Activated CD4-positive, alpha-beta T cell treated with anti-CD3 and anti-CD28 coated beads, Interleukin-2, amount 10 ng/mL, durations not matched to agents 24 days and 14 days (primary cell): ENCODE measurements at places on chromosomes 6 and 20. TPM values are rescaled to one million over a fixed set of nuclear protein-coding genes. Genes with fewer than 3 reads are reported as not detected.

DNA sequence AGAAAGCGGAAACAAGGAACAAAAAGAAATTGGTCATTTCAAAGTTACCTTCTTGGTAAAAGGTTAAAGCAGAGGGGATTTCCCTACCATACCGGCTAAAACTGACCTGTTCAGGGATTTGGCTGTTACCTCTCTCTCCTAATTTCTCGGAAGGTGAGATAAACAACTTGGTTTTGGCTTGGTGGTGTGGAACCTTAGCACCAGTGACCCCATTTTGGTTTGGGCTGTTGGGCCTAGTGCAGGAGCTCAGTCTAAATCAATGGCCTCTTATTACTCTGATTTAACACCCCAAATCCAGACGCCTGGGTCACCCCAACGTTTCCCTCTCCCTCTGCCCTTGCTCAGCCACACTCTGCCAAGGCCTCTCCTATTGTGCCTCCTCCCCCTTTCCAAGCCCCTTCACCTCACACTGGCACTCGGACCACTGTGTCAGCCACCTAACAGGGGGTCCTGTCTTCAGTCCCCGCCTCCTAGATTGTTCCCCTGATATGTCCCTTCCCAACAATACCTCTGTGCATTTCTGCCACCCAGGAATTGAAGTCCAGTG, 8.3 kb downstream of the NCR2 start:
- no peak overlapping the region for H3K4me3 ChIP-seq
- H3K27ac ChIP-seq, result no peak overlapping the region
- peaks cover 5% of the 10 kb centered on the region for H3K36me3 ChIP-seq
- peaks cover 27% of the 10 kb centered on the region for H3K4me1 ChIP-seq

- H3K36me3 ChIP-seq, result no peaks in the 10 kb centered on the region
- peak; percentile 50 for DNase-seq
- peaks cover 23% of the 10 kb centered on the region for H3K27me3 ChIP-seq
- H3K27ac ChIP-seq, result no peak overlapping the region
- H3K4me3 ChIP-seq, result no peak overlapping the region
These were observed 11.5 kb upstream of the MPC1 start for GRCh38 chr6:166394036-166394892.

DNA sequence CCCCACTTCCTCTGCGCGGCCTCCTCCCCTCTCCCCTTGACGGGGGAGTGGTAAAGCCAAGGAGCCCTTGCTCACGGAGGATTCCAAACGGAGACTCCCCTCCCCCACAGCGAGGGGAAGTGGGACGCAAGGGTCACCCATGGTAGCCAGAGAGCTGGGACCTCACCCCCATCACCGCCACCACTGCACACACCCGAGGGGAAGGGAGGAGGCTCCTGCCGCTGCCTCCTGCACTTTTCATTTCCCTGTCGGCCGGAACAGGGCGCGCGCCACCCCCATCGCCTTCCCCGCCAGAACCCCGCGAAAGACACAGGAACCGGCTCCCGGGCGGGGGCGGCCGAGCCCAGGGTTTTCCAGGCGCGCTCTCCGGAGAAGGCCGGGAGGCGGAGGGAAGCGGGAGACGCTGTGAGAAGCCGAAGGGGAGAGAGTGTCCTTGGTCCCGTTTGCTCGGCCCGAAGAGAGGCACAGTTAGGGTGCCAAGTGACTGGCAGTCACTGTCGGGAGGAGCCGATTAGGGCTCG, 789 bp downstream of the CCND3 start:
- H3K27me3 ChIP-seq, result no peaks in the 10 kb centered on the region
- H3K4me1 ChIP-seq, result peaks cover 52% of the 10 kb centered on the region
- DNase-seq, result peak; percentile 91
- H3K27ac ChIP-seq, result peak overlapping the region; percentile 96

DNA sequence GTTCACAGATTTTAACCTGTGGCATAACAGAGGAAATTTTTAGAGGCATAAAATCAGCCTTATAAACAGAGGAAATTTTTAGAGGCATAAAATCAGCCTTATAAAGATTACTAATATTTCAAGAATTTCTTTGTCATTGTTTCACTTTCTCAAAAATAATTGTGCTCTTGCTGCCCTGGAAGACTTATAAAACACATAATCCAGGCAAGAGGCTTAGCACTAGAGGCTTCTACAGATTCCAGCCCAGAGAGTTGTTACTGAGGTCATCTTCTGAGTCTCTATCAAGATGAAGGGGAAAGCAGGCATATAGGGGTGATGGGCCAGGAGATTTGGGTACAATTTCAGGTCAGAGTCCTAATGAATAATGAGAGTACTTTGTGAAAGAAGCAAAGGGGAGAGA, 85.7 kb downstream of the RFPL4B start:
- DNase-seq, result no peak
- H3K36me3 ChIP-seq, result no peaks in the 10 kb centered on the region
- no peak overlapping the region for H3K27ac ChIP-seq
- H3K27me3 ChIP-seq, result no peaks in the 10 kb centered on the region
- no peaks in the 10 kb centered on the region for H3K4me1 ChIP-seq

GRCh38 chr6:30127238-30128093, 8.5 kb upstream of the TRIM40 start:
- peaks cover 66% of the 10 kb centered on the region for H3K27me3 ChIP-seq
- H3K4me1 ChIP-seq, result peaks cover 15% of the 10 kb centered on the region
- H3K27ac ChIP-seq, result no peak overlapping the region
- H3K4me3 ChIP-seq, result no peak overlapping the region

- no peaks in the 10 kb centered on the region for H3K27me3 ChIP-seq
- no peak overlapping the region for H3K27ac ChIP-seq
- DNase-seq, result no peak
These were observed 3.5 kb upstream of the COL20A1 start for GRCh38 chr20:63289311-63290135.

- H3K4me1 ChIP-seq, result peaks cover 14% of the 10 kb centered on the region
- DNase-seq, result no peak
- H3K27ac ChIP-seq, result no peak overlapping the region
- no peak overlapping the region for H3K4me3 ChIP-seq
These were observed 2.9 kb upstream of the LY6G6D start for GRCh38 chr6:31712296-31712695.

- peaks cover 50% of the 10 kb centered on the region for H3K4me1 ChIP-seq
- peaks cover 43% of the 10 kb centered on the region for H3K36me3 ChIP-seq
- H3K4me3 ChIP-seq, result peak overlapping the region; percentile 99
These were observed 1.9 kb downstream of the JARID2 start for GRCh38 chr6:15247500-15248450.

The SLC2A10 gene
- total RNA-seq, result not detected in 2 replicates

The PSMG4 gene
- 33.4 and 35.6 TPM in 2 replicates for total RNA-seq

The CBLN4 gene
- total RNA-seq, result not detected in 2 replicates

The PRKN gene
- total RNA-seq, result not detected in 2 replicates

The PMEPA1 gene
- total RNA-seq, result 0.66 and 0.82 TPM in 2 replicates

The STXBP5 gene
- 28.6 and 29.5 TPM in 2 replicates for total RNA-seq
